ENCODE measurements at places on chromosomes 1 and 21. TPM values are rescaled to one million over a fixed set of nuclear protein-coding genes. Genes with fewer than 3 reads are reported as not detected.

DNA sequence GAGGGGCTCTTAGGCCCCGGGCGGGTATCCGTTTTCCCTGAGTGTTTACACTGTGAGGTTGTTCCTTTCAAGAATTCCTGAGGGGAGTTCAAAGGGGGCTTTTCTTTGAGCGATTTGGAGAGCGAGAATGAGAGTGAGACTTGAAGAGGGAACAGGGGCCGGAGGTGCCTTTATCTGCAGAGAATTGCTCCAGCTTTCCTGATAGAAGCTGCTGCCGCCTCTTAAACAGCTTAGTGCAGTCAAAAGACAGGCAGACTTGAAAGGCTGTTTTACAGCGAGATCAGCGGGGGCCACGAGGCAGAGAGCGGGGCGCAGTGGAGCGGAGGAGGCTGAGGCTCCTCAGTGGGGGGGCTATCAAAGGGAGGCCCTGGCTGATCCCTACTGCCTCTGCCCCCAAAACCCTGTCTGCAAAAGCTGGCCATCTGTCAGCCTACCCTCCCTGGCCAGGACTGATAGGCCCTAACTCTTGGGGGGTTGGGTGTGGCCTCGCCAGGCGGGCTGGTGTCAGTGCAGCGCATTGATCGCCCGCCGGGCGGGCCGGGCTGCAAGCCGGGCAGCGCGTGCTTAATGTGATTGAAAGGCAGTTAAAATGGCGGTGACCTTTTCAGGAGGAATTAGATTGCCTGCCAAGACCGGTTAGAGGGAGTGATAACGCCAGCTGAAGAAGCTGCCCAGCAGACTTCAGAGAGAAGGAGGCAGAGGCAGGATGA lies 36.4 kb downstream of the TMEM53 start:
- no peak for DNase-seq

GRCh38 chr1:61978796-61979195 lies 215.9 kb upstream of the L1TD1 start:
- no peak for DNase-seq

Gene CAP1
- total RNA-seq: 133 TPM

GRCh38 chr1:154970631-154971340 lies at the start of gene SHC1:
Gene SHC1, minus strand, starts transcription at chr1:154970747. Its CDS starts 221 bp downstream, at chr1:154970526.
- peak; percentile 97 for DNase-seq

DNA sequence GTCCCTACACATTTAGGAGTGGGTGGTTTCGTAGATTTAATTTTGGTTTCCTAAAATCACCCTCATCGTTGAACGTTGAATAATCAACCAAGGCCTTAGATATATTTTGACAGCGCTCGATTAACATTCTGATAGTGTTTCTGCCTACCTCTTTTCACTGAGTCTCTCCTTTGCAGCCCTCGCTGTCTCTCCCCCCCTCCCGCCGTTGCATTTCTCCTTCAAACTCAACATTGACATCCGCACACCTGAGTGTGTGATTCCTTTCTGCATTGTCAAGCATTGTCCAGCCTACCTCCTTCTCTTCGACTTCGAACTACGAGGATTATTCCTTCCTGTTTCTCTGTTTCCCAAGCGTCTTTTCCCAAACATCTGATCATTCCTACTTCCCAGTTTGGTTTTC lies 1.8 kb upstream of the ADAMTS1 start:
- no peak for DNase-seq

DNA sequence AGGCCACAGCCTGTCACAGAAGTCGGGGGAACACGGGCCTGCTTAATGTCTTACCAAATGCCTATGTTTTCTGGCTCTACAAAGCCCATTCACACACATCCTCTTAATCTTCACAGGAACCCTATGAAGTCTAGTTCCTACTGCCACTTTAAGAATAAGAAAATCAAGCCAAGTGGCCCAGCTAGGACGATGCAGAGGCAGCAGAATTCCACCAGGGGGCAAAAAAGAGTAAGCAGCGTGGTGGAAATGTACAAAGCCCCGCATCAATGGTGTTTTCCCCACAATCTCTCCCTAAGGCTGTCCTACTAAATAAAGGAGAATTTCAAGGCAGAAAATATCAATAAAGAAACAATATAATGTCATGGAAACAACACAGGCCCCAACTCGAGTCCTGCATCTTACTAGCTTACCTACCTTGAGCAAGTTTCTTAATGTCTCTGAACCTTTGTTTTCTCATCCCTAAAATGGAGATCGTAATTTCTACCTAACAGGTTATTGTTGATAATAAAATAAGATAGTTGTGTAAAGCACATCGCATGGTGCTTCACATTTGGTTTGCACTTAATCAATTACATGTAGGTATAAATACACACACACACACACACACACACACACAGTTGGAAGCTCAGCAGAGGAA lies 21.4 kb downstream of the SEC16B start:
- peak; percentile 40 for DNase-seq

Gene AKR7A2
- total RNA-seq: 32.9 TPM

Gene SPRR2F
- not detected for total RNA-seq

Gene KCNE1
- total RNA-seq: 4.8 TPM

- no peak for DNase-seq
These were observed 2.1 kb downstream of the BACH1 start for GRCh38 chr21:29300807-29301138.

Gene PRAMEF2
- total RNA-seq: not detected

Measured in left cardiac atrium (tissue), 4 donors.